ENCODE measurements at places on chromosomes 13 and 19.
A peak's percentile ranks its signal among the peaks of the same experiment; 100 is the strongest.

GRCh38 chr19:38452430-38453366, 19.2 kb downstream of the RYR1 start:
- no peak for DNase-seq

DNA sequence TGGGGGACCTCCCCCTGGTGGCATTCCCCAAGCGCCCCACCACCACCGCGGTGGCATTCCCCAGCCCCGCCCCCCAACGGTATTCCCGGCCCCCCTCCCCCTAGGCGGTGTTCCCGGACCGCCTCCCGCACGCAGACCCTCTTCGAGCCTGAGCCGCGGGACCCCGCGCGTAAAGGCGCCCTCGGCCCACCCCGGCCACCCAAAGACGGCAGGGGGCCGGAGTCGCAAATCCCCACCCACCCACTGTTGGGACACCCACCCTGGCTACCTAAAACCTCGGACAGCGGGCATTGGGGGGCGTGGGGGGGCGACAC, 22.4 kb downstream of the OLFM2 start:
- DNase-seq: no peak

DNA sequence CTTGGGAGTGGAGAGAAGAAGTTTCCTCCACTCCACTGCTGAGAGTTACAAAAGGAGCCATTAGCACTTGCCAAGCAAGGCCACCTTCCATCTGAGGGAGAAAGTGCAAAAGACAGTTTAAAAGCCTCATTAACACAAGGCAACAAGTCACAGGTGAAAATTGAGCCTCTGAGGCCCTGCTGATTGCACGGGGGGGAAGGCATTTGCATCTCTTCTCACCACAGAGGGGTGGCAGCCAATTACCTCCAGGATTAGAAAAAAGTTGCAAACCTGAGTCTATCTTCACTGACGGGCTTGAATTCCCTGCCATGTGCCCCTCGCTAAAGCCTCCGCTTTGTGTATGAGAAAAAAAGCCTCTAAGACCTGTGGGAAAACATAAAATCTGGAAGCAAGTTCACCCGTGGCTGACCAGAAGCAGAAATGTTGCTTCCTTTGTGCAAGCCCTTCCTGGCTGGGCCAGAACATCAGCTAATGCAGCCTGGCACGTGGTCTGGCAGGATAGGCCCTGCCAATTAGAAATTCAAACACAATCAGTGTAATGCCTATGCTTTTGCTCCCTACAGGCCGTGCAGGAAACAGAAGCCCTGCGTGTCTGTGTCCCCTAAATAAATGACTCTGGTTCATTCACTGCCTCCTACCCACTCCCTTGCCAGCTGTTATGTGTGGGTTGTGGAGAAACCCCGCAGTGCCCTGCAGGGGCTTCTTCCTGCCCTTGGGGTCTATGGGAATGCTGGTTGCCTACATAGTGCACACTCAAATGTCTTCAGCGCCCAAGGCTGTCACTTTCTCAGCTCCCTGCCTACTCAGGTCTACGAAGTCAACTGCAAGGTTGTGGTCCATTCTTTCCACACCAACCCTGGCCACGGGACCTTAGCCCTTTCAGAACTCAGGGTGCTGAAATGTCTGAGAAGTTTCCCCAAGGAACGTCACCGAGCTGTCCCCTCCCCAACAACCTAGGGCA, 150.2 kb downstream of the UQCRFS1 start:
- DNase-seq: no peak

GRCh38 chr13:50745542-50746115, 97.9 kb downstream of the DLEU7 start:
- DNase-seq: no peak

- no peak for DNase-seq
These were observed 15.9 kb downstream of the PRR36 start for GRCh38 chr19:7858109-7858770.

DNA sequence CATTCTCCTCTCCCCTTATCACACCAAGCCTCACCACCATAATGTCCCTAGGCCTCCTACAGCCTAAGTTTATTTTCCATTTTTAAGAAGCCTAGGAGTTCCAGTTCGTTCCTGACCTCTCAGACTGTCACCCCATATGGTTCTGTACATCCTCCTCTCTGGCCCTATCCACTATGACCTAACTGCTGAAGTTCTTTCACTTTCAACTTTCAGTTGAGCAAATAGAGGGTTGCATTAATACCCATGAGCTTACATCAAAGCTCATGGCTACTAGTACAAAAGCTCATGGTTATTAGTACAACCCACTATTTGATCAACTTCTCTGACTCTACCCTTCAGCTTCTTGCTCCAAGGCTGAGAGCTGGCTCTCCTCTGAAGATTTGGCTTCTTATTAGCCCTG, 72.9 kb downstream of the FGF14 start:
- DNase-seq: no peak

GRCh38 chr19:4678881-4679790, 9.0 kb upstream of the MYDGF start:
- DNase-seq: no peak

DNA sequence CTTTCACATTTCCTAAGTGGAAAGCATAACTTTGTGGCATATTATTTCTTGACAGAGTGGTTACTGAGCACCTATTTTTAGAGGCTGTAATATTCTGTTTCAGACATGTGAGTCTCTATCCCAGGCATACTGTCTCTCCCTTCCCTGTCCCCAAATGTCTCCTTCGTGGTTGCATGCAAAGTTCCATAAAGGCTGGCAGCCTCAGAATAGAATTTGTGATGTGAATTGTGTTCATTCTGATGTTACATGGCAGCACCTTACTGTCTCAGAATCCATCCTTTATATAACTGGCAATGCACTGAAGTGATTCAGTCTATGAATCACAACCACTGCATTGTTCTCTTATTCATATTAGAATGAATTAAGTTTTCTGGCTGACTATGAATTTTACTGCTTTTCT, 89.0 kb upstream of the SLC7A1 start:
- no peak for DNase-seq

DNA sequence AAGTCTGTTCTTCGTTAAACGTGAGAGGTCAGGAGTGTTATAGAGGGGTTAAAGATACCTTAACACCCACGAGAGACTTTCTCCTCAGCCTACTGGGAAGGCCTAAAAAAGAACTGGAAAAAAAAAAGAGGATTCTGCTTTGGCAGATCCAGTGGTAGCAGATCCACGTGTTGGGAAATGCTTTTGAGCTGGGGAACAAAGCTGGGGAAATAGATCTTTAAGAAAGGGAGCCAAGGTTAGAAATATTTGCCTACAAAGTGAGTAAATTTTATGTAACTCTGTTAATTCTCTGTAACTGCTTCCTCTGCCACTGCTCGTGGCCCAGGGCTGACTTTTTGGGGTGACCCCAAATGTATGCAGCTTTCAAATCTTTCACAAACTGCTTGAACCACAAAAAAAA, 11.7 kb downstream of the RFX2 start:
- no peak for DNase-seq

- no peak for DNase-seq
These were observed 29.0 kb upstream of the FFAR2 start for GRCh38 chr19:35419046-35419445.

DNA sequence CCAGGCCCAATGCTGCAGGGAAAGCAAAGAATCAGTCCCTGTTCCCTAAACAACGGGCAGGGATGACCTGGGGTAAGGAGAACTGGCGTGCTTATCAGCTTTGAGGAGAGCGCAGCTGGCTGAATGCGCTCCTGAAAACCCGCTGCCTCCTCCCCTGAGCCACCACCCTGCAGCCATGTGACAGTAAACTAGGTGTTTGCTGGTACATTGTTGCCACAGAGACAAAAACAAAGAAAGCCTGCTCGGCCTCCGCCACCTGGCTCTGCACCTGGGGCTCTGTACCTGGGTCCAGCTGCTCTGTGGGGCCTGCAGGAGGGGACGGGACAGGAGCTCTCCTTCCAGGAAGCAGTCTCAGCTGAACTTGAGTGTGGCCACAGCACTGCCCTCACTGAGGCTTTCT, 21.8 kb downstream of the MCF2L start:
- peak; percentile 75 for DNase-seq

DNA sequence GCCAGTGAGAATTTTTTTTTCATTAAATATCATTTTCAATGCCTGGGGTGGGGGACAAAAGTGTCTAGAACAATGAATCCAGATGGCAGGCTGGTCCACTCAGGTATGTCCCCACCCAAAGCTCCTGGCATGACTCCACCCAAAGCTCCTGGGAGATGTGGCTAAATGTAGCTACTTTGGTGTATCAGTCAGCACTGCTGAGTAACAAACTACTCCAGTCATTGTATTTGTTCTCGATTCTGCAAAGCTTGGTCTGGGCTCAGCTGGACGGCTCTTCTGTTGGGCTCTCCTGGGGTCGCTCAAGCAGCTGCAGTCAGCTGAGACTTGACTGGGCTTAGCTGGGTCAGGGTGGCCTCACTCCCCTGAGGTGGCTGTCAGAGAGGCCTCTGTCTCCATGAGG, 48.5 kb downstream of the CELF5 start:
- no peak for DNase-seq

- no peak for DNase-seq
These were observed 173.4 kb downstream of the KATNAL1 start for GRCh38 chr13:30133996-30134395.

DNA sequence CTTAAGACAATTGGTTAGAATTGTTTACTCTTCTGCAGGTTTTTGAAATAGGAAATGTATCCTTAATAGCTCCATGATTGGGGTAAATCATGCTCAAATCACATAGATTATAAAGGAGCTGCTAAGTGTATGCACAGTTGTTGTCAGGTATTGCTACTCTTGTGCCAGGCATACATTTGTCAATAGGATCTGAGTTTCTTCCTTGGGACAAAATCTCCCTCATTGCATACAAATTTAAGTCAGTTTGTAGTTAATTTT, 109.3 kb upstream of the MLNR start:
- DNase-seq: no peak

DNA sequence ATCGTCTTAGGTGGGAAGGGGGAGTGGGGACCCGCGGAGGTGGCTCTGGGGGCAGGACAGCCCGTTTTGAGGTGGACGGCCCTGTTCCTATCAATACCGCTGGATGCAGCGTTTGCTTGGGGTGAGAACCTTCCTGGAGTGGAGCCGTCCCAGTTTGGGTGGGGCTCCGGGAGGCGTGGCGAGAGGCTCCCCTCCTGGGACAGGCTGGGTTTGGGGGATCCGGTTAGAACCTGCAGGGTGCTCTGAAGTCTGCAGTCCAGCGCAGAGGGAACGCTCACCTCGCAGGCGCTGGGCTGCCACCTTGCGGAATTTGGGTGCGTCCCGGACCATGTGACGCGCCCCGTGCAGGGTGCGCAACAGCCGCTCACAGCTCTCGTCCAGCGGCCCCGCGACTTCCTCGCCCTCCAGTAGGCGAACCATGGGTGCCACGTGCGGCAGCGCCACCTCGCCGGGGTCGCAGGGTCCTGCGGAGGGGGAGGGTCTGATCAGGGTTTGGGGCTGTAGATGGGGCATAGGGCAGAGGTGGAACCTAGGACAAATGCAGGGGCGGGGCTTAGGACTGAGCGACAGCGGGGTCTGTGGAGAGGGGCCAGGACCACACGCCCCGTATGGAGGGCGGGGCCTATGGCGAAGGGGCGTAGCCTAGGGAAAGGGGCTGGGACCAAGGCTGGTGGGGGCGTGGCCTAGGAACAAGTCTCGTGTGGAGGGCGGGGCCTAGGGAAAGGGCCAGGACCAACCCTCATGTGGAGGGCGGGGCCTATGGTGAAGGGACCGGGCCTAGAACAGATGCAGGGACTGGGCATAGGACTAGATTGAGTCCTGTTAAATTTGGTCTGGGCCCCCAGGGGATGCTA, 13.8 kb downstream of the SH2D3A start:
- no peak for DNase-seq

DNA sequence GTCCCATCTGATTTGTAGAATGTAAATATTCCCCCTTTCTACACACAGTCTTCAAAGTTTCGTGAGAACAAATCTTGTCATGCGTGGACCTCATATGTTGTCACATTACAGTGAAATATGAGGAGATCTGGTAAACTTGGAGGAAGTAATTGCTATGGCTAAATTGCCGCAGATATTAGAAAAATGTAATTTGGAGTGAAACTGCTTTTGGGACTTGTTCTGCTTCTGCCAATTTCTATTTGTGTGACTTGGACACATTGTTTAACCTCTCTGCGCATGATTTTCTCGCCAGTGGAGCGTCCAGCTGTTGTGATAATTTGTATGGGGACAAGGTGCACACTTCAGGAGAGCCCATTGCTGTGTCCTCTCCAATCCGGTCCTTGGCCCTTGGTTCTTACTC, 693.1 kb upstream of the SLC10A2 start:
- DNase-seq: no peak

- no peak for DNase-seq
These were observed 23.5 kb upstream of the CCL25 start for GRCh38 chr19:8028951-8029491.

- DNase-seq: no peak
These were observed 577.2 kb downstream of the SLITRK5 start for GRCh38 chr13:88248393-88248792.

DNA sequence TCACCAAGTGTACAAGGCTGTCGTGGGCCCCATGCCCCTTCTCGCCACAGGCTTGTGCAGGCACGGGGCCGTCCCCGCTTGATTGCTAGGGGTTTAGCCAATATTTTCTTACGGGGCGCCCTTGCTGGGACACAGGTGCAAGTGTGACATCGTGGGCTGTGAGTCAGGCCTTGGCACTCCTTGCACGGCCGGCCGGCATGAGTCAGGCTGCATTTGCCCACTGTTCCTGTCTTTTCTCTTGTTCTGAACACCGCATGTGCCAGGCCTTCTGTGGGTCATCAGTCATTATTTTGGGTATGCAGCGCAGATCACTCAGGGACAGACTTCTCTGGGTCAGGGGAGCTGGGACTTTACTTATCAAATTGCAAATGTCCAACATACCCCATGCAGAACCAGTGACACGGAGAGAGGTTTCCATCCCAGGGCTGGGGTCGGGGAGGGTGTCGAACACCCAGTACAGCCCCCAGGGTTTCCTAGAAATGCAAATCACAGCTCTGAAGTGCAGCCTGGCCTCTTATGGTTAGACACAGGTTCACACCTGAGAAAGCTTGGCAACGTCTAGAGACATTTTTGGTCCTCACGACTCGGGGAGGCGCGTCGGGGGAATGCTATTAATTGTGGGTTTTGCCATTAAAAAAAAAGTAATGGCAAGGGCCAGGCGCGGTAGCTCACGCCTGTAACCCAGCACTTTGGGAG, 22.5 kb upstream of the KLF2 start:
- DNase-seq: no peak

- no peak for DNase-seq
These were observed 10.0 kb upstream of the SPC24 start for GRCh38 chr19:11165486-11166030.

DNA sequence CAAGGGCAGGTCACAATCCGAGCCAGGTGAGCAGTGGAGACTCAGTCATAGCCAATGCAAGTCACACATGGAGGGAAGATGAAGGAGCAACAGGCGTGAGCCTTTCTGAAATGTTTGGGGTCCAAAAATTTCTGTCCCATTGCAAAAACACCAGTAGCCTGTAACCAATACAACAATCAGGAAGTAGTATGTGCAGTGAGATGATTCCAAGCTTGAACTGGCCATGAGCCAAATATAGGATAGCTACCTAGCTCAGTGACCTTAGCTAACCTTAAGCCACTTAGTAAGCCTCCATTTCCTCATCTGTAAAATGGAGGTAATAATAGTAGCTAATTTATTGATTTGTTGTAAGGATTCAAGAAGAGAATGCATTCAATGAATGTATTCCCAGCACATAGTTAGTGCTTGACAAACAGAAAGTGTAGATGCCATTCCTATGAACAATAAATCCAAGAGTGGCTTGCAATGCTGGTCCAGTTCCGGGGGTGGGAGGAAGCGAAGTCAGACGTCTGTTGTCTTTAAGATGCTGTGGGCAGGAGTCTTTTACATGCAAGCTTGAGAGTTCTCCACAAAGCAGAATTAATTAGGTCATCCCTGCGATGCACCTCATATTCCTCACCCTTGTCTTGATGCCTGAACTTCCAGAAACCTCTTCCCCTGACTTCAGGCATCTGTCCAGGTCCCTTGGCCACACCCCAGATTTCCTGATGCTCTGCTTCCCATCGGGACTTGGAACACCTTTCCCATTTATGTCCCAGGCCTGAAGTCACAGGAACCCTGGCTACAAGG, 195.7 kb upstream of the UBL3 start:
- peak; percentile 13 for DNase-seq

Data from LNCaP clone FGC (cell line).